ENCODE measurements at places on chromosomes 4 and X.

- no peak for DNase-seq
These were observed 38.2 kb downstream of the CSN3 start for GRCh38 chr4:70280567-70280966.

DNA sequence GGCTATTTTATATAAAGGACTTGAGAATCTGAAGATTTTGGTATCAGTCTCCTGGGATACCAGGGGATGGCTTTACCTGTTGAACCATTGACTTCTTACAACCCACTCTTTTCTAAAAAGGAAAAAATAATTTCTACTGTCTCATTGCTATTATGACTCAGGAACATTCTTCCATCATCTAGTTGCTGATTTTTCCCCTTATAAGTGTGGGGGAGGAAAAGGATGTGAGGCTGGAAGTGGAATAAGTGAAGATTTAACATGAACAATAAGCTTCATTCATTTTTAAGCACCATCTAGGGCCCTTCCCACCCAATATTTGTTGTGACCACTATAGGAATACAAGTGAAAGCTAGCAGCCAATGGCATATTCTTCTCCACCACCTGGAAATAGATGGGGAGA lies 10.6 kb upstream of the MND1 start:
- DNase-seq: no peak

DNA sequence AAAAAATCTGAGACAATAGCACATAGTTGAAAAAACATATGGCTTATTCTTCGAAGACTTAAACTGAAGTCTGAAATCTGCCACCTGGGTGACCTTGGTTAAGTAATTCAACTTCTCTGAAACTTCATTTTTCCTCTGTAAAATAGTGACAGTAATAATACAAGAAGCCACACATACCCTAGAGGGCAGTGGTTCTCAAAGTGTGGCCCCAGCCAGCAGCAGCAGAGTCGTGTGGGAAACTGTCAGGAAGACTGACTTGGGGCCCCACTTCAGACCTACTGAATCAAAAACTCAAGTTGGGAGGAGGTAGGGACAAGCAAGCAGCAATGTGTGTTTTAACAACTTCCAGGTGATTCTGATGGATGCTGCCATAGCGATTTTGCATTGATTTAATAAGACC lies 249.9 kb downstream of the HNRNPD start:
- DNase-seq: peak; percentile 1

DNA sequence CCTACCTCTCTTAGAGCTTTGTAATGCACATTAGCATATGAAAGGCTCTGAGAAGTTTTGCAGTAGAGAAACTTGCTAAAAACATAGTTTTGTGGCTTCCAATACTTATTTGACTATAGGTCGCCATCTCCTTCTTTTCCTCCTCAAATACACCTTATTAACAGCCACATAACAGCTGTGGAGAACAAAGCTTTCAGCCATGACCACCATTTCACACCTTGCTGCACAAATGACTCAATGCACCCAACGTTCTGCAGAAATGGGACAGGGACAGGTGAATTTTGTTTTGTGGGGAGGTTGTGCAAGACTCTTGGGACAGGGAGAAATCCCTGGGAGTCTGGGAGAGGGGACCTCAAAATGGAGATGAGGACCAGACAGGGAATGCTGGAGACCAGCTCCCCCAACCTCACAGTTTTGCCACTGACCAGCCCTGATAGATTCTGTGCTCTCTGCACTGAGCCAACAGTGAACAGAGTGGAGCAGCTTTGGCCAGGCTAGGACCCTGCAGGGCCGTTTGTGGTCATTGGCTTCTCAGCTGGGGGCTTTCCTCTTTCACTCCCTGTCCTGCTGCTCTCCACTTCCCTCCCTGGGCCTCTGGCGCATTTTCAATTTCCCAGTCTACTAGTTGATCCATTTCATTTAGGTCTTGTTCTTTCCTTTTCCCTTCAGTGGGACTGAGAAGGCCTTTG lies 16.6 kb downstream of the FRMPD3 start:
- DNase-seq: peak; percentile 31

DNA sequence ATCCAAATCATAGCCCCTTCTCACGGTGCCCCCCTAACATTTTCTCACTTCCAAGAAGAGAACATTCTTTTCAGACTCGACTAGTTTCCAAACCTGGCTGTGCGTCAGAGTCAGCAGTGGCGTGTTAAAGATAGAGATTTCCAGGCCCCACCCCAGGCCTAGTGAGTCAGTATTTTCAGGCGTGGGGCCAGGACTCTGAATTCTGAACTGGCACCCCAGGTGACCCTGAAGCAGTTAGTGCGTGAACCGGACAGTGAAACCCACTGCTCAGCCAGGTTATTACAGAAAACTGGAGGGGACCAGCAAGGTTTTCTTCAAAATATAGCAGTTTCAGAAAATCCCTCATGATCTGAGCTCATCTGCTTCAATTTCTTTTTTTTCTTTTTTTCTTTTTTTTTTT lies 35.0 kb upstream of the BCOR start:
- DNase-seq: no peak

DNA sequence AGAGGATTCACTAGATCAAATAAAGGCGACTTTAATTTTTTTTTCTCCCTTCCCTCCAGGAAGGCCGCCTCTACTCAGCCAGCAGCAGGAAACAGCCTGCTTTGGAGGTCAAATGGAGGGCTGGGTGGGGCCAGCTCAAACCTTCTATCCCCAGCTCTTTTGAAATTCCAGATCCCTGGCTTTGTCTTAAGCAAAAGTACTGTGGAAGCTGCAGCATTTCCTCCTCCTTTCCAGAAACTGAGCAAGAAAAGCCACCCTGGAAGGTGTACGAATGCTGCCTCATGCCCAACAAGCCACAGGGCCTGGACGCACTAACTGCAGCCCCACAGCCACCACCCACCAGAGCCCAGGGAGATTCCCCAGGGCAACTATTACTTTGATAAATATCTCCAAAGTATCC lies 55.1 kb upstream of the ZCCHC13 start:
- no peak for DNase-seq
